ENCODE measurements at places on chromosomes 7 and 10. TPM values are rescaled to one million over a fixed set of nuclear protein-coding genes. Genes with fewer than 3 reads are reported as not detected.

DNA sequence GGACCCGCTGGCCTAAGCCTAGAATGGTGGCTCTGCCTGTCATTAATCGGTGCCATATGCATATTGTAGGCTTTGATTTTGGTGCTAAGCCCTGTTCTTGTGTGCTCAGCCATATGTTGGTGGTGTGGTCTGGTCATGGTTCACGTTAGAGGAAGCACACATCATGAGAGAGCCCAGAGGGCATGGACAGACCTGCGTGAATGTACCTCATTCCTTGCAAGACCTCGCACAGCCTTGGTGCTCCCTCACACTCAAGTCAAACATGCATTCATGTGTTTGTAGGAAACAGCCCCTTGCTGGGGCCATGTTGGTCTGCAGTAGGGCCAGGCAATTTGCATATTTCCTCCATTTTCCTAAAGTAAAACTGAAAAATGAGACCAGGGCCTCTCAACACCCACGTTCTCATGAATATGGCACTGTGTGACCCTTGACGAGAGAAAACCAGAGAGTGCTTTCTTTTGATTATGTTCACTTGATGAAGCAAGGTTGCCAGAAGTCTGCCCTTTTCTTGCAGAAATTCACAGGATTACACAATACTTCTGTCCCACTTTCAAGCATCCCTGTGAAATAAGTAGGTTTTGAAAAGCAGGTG lies 268.7 kb downstream of the CELF2 start:
- no peaks in the 10 kb centered on the region for H3K36me3 ChIP-seq
- no peak overlapping the region for H3K4me3 ChIP-seq
- DNase-seq = no peak

DNA sequence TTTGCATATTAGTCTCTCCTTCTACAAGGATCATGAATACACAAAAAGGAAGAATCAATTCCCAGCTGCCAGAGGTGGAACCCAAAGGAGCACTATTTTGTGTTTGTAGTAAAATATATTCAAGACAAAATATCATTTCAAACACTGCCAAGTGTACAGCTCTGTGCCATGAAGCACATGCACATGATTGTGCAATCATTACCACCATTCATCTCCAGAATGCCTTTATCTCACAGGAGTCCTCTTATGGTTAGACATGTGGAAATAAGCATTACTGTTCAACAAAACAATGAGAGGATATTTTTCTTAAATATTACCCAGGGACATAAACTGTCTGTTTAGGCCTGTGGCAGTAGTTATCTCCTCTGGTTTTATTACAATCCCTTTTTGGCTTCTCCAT lies 151.4 kb upstream of the PPP1R3A start:
- H3K4me3 ChIP-seq = no peak overlapping the region
- no peaks in the 10 kb centered on the region for H3K36me3 ChIP-seq
- no peaks in the 10 kb centered on the region for H3K4me1 ChIP-seq
- DNase-seq = no peak
- no peaks in the 10 kb centered on the region for H3K27me3 ChIP-seq
- no peak overlapping the region for H3K27ac ChIP-seq

GRCh38 chr7:30925117-30925516 lies 13.5 kb downstream of the AQP1 start:
- no peak for DNase-seq
- no peaks in the 10 kb centered on the region for H3K36me3 ChIP-seq
- H3K4me1 ChIP-seq = no peaks in the 10 kb centered on the region
- no peak overlapping the region for H3K4me3 ChIP-seq
- H3K27me3 ChIP-seq = no peaks in the 10 kb centered on the region

MBLAC1 gene
- total RNA-seq = 3.4 TPM

UPK3B gene
- 4.1 TPM for total RNA-seq

- H3K27me3 ChIP-seq = no peaks in the 10 kb centered on the region
- H3K27ac ChIP-seq = no peak overlapping the region
- DNase-seq = no peak
- H3K36me3 ChIP-seq = no peaks in the 10 kb centered on the region
- no peaks in the 10 kb centered on the region for H3K4me1 ChIP-seq
- H3K4me3 ChIP-seq = no peak overlapping the region
Observed at GRCh38 chr10:31768467-31768866, 160.2 kb downstream of the ARHGAP12 start.

DNA sequence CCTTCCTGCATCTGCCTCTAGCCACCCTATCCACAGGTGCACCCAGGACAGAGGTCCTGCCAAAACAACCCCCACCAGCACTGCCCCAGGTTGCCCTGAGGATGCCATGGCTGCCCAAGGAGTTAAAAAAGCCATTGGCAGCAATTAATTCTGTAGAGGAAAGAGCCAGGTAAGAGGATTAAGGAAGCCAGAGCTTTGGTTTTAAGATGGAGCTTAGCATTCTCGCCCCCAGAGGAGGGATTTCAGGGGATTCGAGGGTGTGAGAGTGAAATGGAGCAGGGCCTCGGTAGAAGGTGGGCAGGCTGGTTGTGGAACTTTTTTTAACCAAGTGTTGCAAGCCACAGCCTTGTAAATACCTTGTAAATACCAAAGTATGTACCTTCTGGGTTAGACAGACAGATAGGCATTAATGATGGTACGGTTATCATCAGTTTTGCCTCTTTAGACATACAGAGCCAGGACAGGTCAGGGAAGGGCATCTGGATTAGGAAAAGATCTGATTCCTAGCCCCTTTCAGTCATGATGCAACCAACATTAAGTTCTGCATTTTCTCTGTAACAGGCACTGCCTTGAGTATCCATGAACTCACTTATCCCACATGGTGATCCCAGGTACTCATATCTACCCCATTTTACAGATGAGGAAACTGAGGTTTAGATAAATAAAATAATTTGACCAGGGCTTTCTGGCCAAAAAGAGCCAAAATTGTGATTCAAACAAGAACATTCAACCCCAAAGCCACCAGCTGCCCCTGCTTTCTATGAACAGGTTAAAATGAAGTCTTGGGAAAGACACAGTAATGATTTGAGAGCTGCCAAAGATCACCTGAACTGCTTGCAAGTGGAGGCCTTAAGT lies 120.7 kb upstream of the PPIF start:
- H3K4me1 ChIP-seq = peaks cover 28% of the 10 kb centered on the region
- H3K36me3 ChIP-seq = no peaks in the 10 kb centered on the region
- no peak for DNase-seq
- H3K27me3 ChIP-seq = no peaks in the 10 kb centered on the region

TMEM254 gene
- 10.4 TPM for total RNA-seq

SPDYE16 gene
- total RNA-seq = 0.11 TPM

LEP gene
- not detected for total RNA-seq

DNA sequence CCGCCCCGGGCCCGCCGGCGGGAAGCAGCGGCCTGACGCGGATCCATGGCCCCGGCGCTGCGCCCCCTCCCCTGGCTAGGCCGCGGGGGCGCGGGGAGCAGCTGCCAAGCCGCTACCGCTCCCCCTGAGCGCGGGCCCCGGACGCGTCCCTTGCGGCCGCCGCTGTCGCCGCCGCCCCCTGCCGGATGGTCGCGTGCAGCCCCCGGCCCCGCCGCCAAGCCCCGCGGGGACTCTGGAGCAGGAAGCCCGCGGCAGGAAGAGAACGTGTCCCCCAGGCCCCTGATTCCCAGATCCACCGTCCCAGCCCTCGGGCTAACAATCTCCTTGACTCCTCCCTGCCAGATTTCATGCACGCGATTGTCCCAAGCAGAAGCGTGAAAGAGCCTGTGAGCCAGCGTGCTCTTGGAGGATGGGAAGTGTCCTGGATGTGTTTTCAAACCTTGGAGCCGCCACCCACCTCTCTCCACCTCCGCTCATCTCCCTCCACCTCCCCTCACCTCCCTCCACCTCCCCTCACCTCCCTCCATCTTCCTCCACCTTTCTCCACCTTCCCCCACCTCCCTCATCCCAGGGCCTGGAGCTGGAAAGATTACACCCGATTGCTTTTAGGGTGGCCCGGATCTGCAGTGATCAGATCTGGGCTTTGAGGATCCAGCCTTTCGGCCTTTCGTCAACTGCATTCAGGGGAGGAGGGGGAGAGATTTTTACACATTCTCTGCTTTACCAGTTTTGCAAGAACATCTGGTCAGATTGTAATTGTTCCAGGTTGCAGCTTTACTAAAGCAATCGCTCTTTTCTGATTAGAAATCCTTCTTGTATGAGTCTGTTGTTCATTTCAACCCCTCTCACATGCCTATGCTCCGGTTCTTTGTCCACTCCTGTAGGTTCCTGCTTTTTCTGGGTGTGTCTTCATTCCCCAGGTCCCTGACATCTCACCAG lies 570 bp upstream of the PRTFDC1 start:
- H3K27ac ChIP-seq = peak overlapping the region; percentile 95
- H3K27me3 ChIP-seq = no peaks in the 10 kb centered on the region
- peak overlapping the region; percentile 67 for H3K4me3 ChIP-seq
- H3K4me1 ChIP-seq = peaks cover 3% of the 10 kb centered on the region
- no peaks in the 10 kb centered on the region for H3K36me3 ChIP-seq
- peak; percentile 52 for DNase-seq

DNA sequence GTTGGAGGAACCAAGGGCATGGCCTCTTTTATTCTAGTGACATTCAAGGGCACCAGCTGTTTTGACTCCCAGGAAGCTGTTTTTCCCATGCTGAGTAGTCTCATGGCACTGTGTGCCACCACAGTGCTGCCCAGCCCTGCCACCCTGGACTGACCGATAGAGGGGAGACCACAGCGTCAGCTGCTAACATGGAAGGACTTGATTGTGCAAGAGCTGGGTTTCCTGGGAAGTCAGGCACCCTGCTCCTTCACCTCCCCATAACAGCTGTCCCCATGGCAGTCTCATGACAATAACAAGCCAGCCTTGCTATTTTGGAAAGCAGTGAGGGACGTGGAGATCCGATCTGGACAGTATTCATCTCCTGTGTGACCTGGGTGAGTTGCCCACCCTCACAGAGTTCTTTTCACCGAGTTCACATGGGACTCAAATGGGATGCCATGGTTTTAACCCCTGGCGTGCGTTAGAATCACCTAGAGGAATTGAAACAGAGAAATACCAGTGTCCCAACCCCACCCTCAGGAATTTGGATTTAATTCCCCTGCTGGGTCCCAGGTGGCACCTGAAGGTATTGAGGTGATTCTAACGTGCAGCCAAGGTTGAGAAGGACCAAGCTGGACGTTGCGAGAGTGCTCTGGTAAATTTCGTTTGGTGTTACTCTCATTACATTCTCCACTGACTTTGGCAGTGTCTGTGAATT lies 174.8 kb downstream of the CELF2 start:
- no peaks in the 10 kb centered on the region for H3K36me3 ChIP-seq
- DNase-seq = no peak
- no peak overlapping the region for H3K4me3 ChIP-seq
- no peaks in the 10 kb centered on the region for H3K27me3 ChIP-seq
- H3K27ac ChIP-seq = no peak overlapping the region
- H3K4me1 ChIP-seq = peaks cover 2% of the 10 kb centered on the region

TASOR2 gene
- total RNA-seq = 70.0 TPM

GRCh38 chr7:49718760-49719159 lies 54.7 kb upstream of the VWC2 start:
- H3K27me3 ChIP-seq = no peaks in the 10 kb centered on the region
- H3K4me1 ChIP-seq = peaks cover 4% of the 10 kb centered on the region
- no peaks in the 10 kb centered on the region for H3K36me3 ChIP-seq
- no peak overlapping the region for H3K27ac ChIP-seq

ANKRD1 gene
- total RNA-seq = not detected

PLXDC2 gene
- 20.5 TPM for total RNA-seq

- no peaks in the 10 kb centered on the region for H3K27me3 ChIP-seq
- no peaks in the 10 kb centered on the region for H3K36me3 ChIP-seq
- no peak overlapping the region for H3K27ac ChIP-seq
- no peaks in the 10 kb centered on the region for H3K4me1 ChIP-seq
- no peak overlapping the region for H3K4me3 ChIP-seq
Observed at GRCh38 chr10:52379287-52379686, 65.2 kb downstream of the DKK1 start.

DNA sequence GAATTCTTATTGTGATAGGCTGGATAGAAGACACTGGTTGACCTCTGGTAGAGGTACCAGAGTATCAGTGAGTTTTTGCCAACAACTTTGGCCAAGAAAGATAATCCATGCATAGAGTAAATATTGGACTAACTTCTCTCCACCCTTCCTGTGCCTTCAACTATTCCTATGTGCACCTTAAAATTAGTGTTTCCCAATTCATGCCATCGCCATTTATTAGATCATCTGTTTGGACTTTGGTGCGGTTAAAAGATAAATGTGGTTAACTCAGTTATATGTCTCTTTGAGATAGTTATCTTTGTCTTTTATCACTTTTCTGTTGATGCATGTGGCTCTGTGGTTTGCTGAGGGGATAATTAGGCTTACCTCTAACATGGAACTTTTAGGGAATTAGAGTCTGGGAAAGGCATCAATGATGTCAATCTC lies 4.6 kb downstream of the PAPSS2 start:
- H3K4me1 ChIP-seq = peaks cover 9% of the 10 kb centered on the region
- no peak overlapping the region for H3K4me3 ChIP-seq
- no peaks in the 10 kb centered on the region for H3K36me3 ChIP-seq
- DNase-seq = no peak

SDK1 gene
- 4.4 TPM for total RNA-seq

DNA sequence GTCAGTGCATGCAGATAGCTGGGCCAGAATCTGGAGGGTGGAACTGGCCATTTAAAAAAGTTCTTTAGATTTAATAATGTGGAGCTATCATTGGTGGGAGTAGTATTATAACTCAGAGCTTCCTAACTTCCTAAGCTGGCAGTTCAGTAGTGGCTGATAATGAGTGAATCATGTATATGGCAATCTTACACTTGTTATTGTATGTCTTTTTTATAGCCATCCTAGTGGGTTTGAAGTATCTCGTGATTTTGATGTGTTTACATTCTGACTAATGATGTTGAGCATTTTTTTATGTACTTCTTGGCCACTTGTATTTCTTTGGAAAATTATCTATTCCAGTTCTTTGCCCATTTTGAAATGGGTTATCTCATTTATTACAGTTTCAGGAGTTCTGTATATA lies 15.4 kb downstream of the TFAM start:
- no peak for DNase-seq
- H3K4me3 ChIP-seq = no peak overlapping the region
- H3K36me3 ChIP-seq = no peaks in the 10 kb centered on the region
- H3K27ac ChIP-seq = no peak overlapping the region
- no peaks in the 10 kb centered on the region for H3K27me3 ChIP-seq

DNA sequence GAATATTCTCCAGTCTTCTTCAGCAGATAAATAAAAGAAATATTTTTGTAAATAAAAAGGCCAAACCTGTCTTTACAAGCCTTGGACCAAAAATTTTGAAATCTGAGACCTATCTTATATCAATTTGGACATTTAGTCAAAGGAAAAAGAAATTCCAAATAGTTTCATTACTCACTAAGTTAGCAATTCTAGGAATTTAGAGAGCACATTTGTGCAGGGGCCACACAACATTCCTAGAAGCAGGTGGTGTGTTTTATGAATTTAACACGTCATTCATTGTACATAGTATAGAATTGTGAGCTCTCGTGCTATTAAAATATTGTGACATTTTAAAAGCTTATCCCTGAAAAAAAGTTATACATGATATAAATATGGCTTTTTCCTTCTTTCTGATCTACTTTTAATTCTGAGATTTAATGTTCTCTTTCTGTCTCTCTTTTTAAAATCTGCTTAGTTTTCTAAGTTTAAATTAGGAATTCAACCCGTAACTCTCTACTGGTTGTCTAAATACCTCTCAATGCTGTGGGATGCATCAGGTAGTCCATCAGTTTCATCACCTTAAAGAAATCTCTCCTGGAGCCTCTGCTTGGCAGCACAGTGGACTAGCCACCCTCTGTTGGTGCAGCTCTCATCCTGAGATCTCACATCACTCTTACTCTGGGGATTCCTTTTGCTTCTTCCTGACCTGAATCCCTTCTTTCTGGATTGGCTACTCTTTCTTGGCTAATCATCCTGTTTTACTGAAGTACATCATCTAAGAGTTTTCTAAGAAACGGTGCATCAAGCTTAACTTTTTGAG lies 124.5 kb downstream of the SEMA3E start:
- H3K36me3 ChIP-seq = no peaks in the 10 kb centered on the region
- H3K4me3 ChIP-seq = no peak overlapping the region
- H3K27me3 ChIP-seq = no peaks in the 10 kb centered on the region
- no peak overlapping the region for H3K27ac ChIP-seq
- H3K4me1 ChIP-seq = no peaks in the 10 kb centered on the region

All from ovary (tissue), 10 donors.